Stimulated activated CD8-positive, alpha-beta memory T cell treated with anti-CD3 and anti-CD28 coated beads, Interleukin-7, amount 100 ng/mL, for 4 hours (primary cell): ENCODE measurements at places on chromosomes 11 and 22.

DNA sequence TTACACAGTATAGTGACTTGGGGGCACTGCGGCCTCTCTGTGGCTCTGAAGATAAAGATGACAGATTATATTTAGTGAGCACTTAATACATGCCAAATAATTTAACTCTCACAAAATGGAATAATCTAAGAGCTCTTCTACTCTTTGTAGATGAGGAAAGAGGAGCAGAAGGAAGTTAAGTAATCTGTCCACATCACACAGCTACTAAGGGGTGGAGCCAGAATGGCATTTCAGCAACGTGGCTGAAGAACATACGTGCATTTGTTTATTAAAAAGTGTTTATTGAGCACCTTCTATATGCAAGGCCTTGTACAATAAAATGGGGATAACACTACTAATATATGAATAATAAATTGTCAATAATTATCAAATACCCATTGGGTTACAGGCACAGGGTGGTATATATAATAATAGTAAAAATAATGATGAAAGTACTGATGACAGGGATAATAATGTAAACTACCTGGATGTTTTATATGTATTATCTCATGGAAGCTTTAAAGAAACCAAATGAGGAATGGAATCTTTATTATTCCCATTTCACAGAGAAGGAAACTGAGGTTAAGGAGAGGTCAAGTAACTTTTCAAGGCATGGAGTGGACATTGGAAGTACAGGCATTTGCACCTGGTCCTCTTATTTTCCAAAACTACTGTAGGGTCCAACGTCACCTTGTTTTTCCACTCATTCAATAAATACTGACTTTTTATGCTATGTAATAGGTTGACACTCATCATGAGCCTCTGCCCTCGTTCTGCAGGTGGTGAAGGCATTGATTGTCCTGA is 38.0 kb upstream of the IL17RA start:
- DNase-seq: no peak

- DNase-seq: no peak
Observed at GRCh38 chr11:73152861-73153483, 10.9 kb upstream of the FCHSD2 start.

DNA sequence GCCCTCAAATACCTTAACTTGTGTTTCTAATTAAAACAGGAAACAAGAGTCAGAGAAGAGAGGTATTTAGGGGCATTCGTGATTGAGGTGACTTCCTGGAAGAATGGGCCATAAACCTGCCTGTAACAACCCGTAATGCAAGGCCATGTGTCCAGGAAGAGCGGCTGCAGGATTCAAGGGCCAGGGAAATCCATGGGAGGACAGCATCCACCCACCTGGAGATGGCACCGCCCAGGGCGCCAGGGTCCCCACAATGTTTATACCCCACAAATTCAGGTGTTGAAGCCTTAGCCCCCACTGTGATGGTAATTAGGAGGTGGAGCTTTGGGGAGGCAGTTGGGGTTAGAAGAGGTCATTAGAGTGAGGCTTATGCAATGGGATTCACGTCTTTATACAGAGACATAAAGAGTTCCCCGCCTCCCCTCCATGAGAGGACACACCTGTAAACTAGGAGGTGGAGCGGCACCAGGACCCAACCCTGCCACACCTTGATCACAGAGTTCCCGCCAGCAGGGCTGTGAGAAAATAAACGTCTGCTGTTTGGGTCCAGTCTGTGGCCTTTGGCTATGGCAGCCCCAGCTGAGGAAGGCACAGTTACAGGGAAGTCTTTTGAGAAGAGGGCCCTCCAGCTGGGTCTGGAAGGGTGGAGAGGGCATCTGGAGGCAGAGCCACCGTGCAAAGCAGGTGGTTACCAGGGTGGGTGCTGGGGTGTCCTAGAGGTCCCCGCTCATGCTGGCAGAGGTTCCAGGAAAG is 1394.3 kb downstream of the TBC1D22A start:
- DNase-seq: no peak

GRCh38 chr22:50215297-50216054 is 14.7 kb downstream of the SELENOO start:
- DNase-seq: no peak

- no peak for DNase-seq
Observed at GRCh38 chr22:48690583-48691317, 1136.9 kb downstream of the BRD1 start.

DNA sequence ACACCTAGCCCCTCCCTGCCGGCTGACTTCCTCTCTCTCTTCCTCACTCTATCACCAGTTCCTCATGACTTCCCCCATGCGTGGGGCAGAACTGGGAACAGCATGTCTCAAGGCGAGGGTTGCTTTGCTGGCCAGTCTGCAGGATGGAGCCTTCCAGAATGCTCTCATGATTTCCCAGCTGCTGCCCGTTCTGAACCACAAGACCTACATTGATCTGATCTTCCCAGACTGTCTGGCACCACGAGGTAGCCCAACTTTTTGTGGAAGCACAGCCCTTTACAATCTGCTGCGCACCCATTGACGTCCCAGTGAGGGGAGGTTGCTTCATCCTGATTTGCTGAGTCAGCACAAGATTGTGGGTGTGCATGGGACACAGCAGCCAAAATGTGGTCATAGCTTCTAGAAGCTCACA is 8.6 kb downstream of the TCN2 start:
- no peak for DNase-seq

DNA sequence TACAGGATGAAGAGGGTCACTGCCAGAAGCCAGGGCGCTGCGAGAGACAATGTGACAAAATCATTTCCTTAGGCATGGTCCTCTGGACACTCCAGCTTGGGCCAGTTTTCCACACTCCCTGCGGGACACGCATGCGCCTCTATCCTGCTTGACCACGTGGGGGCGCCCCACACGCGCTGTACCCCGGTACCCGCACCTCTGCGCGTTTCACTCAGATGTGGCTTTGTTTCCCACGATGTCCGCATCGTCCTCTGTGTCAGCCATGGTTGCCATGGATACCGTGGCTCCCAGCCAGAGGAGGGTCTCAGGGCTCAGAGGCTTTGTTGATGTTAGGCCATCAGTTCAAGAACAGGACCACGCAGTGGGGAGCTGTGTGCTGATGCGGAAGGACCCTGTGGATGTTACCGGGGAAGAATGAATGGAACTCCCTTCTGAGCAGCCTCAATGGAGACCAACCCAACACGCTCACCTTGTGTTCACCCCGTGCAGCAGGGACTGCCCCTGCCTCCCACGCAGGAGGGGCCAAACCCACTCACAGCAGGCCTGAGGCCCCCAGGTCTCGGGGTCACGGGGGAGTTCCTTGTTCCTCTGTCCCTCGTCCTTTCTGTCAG is 101.1 kb upstream of the SLC22A12 start:
- no peak for DNase-seq

- no peak for DNase-seq
Observed at GRCh38 chr11:42329929-42330565, 870.6 kb upstream of the LRRC4C start.

DNA sequence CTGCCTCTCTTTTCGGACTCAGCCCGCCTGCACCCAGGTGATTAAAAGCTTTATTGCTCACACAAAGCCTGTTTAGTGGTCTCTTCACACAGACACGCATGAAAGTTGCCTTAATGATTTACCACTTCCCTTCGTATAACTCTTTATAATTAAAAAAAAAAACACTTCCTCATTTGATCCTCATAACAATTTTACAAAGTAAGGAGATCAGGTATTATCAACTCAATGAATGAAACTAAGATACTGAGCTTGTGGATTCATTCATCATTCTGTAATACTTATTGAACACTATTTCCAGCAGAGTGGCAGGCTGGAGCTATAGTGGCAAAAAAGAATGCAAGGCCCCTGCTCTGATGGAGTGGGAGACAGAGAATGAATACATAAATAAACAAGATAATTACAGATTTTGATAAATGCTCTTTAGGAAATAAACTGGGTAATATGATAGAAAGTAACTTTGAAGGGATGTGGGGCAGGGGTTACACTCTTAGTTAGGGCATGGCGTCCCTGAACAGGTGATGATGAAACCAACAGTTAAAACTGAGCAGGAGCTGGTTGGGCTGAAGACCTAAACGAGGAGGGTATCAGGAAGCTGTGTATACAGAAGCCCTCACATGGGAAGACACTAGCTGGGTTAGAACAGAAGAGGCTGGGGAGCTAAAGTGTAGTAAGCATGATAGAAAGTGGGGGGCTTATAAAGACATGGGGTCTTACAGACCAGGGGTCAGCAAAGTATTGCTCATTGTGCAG is 5.4 kb upstream of the CRTAM start:
- no peak for DNase-seq

GRCh38 chr11:40273192-40273732 is 1186.2 kb downstream of the LRRC4C start:
- no peak for DNase-seq

DNA sequence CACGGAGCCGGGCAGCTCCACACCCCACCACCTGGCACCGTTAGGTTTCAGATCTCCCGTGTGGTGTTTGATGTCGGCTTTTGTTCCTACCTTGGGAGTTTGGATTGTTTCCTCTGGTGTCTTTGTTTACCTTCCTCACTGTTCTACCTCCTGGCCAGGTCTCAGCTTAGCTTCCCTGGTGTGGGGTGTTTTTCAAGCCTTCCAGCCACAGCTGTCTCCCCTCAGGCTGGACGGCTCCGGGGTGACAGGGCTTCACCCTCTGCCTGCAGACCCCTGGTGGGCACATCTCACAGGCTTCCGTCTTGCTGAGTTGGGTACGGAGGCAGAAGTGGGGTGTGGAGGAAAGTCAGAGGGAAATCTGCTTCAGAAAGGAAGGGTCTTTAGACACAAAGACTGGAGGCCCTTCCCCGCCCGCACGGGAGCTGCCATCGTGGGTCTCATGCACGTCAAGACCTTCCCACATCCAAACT is 59.6 kb upstream of the EMID1 start:
- DNase-seq: no peak

DNA sequence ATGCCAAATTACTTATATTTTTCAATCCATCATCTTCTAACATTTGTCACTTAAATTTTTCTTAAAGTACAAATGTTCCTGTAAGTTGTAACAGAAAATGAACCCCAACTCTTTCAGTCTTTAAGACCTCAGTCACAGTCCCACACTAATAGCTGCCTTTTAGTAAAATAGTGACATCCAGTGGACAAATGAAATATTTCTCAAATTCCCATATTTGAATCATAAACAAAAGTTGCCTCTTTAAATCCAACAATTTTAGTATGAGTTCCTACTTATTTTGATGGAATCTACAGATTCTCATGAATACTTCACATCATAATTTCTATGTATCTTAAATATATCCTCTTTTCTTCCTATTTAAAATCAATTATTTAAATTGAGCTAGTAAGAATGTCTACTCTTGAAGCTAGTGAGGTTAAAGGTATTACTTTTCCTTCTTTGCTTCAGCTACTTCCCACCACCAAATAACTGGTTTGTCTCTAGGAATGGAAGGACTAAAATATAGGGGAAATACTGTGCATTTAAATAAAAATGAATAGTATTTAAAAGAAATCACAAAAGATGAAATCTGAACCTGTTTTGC is 9.2 kb downstream of the LIN7C start:
- DNase-seq: no peak

GRCh38 chr11:986270-986951 is 50.1 kb downstream of the MUC6 start:
- no peak for DNase-seq

DNA sequence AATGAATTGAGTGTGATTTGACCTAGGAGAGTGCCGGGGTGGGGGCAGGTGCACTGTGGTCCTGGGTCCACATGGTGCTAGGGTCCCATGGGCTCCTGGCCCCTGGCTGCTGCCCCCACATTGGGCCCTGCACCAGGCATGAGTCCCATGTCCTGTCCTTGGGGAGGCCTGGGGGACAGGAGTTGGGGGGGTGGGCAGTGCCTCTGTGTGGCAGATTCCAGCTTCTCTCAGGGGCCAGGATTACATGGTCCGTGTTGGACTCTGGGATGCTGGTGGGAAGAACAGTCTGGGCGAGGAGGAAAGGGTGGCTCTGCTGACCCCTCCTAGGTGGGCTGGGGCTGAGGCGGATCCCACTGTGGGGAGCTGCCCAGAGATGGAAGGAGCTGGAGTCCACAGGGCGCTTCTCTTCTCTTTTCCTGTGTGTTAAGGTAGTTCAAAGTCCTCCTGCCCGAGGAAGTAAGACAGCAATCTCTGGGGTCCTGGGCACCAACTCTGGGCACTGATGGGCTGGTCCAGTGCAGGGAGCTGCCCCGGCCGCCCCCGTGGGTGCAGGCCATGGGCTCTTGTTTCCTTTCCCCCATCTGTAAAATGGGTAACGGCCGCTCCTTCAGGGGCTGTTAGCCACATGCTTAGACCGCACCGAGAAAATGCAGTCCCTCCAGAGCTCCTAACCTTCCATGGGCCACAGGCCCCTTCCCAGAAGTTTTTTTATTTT is 19.8 kb downstream of the KCNQ1 start:
- DNase-seq: no peak

GRCh38 chr11:106179048-106179447 is 101.6 kb downstream of the AASDHPPT start:
- no peak for DNase-seq

DNA sequence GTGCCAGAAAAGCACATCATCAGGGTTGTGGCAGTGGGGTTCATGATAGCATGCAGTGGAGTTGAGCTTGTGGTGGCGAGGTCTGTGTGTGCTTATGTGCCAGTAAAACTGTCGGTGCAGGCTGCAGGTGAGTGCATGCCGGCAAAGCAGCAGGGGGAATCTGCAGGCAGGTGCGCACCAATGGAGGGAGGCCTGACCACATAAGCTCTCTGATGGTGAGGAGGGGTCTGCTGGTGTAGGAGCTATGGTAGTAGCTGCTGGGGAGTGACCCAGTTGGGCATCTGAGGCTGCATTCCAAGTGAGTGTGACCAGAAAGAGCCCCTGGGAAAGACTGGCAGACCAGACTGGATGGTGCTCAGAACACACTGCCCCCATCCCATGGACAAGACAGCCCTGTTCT is 121.5 kb downstream of the CNTN5 start:
- DNase-seq: no peak

DNA sequence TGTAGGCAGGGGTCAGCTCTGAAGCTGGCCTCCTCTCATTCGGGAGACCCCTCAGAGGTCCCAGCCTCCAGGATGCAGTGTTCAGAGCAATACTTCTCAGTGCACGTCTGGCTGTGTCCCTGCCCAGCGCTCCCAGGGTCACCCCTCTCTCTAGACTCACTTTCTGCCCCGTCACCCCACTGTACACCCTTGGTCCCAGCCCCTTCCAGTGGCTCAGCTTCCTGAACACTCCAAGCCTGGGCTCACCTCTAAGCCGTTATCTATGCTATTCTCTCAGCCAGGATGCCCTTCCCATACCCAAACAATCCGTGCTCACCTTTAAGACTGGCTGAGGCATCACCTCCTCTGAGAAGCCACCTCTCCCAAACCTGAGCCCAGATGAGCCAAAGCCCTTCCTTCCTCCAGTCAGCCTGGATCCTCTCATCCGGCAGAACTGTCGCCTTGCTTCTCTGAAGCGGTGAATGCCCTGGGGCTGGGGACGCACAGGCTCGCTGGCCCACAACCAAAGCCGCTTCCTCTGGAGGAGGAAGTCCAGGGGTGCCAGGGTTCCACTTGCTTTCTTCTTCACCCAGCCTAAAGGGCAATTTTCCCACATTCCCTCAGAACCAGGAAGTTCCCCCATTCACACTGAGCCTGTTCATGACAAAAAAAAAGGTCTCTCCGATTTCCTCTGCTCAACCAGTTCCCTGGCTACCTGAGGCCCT is 13.7 kb upstream of the CDKN1C start:
- no peak for DNase-seq

DNA sequence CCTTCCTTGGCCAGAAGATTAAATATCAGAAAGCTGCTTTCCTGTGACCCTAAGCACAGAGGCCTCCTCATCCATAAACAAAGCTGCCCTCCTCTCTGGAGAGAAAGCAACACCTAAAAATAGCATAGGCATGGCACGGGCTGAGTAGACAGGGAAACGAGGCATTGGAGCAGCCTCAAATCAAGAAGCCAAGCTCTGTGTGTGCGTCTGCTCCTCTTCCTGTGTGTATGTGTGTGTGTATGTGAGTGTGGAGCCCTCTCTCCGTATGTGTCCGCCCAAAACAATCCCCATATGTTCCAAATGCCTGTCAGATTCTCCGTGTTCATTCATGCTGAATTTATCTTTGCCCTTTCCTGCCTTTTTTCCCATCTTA is 24.0 kb downstream of the KCNJ5 start:
- no peak for DNase-seq
